ENCODE measurements at places on chromosomes 6 and 20.

GRCh38 chr6:53192682-53193188 lies 44.1 kb upstream of the GCM1 start:
- peak; percentile 43 for DNase-seq

- no peak for DNase-seq
Observed at GRCh38 chr20:59120919-59121318, 42.7 kb upstream of the ZNF831 start.

GRCh38 chr6:136282906-136283305 lies 6.7 kb downstream of the BCLAF1 start:
- DNase-seq = no peak

DNA sequence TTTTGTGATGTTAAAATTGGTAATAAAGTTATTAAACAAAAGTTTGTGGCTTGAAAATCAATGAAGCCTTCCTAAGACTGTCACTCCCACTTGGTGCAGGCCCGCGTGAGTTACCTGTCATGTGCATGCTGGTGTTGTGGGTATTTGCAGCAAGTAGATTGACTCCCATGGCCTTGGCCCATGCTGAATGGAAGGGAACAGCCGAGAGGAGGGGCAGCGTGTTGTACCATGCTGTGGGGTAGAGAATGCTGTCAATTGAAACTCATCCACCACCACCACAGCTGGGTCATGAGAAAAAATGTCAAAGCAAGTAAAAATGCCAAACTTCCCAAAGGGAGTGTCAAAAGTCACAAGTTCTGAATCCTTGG lies 12.7 kb upstream of the VNN1 start:
- DNase-seq = no peak

DNA sequence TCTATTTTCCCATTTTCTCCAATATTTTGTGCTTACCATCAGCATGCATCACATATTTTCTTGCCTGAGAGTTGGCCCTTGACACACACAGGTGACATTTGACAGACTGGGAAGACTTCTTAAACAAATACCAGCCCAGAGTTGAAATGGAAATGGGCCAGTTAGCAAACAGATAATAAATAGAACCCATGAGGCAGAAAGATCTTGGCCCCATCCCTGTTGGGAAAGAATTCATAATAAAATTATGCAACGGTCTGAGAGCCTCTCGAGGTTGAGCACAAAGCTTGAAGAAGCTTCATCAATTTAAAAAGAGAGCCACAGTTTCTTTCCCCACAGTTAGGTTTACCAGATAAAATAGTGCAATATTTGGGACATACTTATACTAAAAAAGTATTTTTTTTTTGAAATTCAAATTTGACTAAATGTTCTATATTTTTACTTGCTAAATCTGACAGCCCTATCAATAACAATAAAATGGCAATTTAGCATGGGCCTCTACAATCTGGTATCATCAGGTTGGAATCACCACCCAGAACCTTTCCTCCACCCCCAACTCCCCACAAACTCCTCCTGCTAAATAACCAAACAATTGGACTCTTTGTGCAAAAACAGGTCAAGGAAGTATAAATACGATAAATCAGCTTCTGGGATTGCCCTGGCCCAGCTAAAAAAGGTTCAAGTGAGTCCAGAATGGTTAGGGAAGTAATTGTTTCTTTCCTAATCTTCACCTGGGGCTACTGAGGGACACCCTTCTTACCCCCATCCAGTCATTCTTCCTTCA lies 129.8 kb downstream of the CD164 start:
- DNase-seq = no peak

DNA sequence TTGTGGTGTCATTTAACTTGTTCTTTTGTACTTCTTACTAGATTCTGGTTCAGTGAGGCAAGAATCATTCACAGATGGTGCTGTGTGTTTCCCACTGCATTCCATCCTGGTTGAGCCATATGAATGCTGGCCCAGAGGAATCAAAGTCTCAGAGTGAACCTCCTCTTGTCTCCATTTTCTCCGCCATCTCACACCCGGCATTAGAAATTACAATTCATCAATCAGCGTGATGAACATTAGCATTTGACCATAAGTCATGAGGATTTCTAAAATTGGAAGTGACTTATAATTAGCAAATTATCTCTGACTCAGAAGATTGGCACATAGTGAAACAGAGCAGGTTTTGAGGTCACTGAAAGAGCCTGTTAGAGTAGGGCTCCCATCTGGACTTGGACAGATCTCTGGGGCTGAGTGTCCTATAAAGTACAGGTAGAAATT lies 25.2 kb downstream of the TNFAIP3 start:
- DNase-seq = no peak

GRCh38 chr20:8360035-8360434 lies 228.0 kb downstream of the PLCB1 start:
- DNase-seq = no peak

DNA sequence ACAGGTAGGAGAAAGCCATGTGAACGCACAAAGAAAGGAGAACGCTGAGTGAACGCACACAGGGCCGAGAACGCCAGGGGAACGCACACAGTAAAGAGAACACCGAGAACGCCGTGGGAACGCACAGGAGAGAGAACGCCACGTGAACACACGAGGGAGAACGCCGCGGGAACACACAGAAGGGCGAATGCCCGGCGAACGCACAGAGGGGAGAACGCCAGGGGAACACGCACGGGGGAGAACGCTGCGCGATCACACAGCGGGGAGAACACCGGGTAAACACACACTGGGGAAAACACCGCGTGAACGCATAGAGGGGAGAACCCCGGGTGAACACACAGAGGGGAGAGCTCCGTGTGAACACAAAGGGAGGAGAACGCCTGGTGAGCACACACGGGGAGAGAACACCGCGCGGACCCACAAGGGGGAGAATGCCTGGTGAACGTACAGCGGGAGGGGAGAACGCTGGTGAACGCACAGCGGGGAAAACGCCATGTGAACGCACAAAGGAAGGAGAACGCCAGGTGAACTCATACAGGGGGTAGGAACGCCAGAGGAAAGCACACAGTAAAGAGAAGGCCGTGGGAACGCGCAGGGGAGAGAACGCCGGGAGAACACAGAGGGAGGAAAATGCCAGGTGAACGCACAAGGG lies 55.3 kb downstream of the RNASET2 start:
- DNase-seq = no peak

- DNase-seq = no peak
Observed at GRCh38 chr20:41379551-41379950, 12.9 kb upstream of the EMILIN3 start.

GRCh38 chr6:121223930-121224329 lies 110.3 kb downstream of the TBC1D32 start:
- DNase-seq = no peak

DNA sequence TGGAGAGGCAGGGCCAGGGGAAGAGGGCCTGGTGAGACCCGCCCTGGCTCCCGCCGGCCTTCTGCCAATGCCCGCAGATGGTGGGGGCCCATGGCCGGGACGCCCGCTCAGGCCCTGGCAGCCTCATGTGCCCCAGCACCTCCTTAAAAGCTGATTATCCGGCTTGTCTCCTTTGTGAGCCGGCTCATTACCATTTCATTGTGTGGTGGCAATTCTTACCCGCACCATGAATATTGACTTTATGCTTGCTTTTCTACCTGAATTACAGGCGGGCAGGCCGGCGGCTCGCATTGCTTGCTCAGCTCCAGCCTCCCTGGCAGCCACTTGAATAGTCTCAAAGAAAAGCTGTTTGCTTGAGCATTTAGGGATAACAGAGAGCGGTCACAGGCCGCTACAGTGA lies 120.0 kb upstream of the JAG1 start:
- DNase-seq = no peak

DNA sequence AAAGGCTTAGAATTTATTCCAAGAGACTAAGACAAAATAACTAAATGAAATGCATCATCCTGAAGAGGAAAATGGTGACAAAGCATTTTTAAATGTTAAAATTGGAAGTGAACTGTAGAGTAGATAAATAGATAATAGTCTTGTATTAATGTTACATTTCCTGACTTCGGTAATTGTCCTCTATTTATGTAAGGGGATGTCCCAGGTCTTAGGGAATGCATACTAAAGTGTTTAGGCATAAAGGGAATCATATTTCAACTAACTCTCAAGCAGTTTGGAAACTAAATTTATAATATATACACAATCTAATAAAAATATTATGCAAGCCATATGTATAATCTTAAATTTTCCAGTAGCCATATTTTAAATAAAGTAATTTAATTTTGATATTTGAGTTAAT lies 159.3 kb downstream of the WDR27 start:
- no peak for DNase-seq

GRCh38 chr6:44247338-44248302 lies 719 bp downstream of the HSP90AB1 start:
- DNase-seq = peak; percentile 70

- DNase-seq = no peak
Observed at GRCh38 chr6:36906539-36907325, 21.0 kb downstream of the C6orf89 start.

DNA sequence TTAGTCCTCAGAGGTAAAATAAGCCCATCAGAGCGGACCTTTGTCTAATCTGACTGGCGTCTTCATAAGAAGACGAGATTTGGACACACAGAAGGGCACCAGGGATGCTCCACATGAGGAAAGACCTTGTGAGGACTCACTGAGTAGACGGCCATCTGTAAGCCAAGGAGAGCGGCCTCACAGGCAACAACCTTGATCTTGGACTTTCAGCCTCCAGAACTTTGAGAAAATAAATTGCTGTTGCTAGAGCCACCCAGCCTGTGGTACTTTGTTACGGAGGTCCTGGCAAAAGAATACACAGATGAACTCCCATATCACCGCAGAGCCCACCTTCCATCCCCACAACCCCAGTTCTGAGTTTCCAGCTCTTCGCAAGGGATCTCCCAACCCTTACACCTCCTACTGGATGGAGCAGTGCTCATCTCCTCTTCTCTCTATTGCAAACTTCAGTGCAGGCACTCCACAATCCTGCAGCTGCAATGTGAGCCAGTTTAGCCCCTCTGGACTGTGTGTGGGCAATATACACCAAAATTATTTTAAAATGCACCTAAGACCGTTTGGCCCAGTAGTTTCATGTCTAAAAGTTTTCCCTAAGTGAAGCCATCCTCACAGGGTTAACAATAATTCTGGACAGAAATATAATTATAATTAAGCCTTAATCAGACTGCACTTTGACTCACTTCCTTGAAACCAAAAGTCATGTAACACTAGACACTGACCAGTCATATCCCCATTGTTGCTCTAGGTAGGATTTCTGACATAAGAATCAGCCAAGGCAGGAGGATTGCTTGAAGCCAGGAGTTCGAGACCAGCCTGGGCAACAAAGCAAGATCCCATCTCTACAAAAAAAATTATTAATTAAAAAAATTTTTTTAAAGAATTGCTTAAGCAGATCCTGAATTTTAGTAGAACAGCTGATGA lies 8.8 kb upstream of the TRIM31 start:
- DNase-seq = no peak

DNA sequence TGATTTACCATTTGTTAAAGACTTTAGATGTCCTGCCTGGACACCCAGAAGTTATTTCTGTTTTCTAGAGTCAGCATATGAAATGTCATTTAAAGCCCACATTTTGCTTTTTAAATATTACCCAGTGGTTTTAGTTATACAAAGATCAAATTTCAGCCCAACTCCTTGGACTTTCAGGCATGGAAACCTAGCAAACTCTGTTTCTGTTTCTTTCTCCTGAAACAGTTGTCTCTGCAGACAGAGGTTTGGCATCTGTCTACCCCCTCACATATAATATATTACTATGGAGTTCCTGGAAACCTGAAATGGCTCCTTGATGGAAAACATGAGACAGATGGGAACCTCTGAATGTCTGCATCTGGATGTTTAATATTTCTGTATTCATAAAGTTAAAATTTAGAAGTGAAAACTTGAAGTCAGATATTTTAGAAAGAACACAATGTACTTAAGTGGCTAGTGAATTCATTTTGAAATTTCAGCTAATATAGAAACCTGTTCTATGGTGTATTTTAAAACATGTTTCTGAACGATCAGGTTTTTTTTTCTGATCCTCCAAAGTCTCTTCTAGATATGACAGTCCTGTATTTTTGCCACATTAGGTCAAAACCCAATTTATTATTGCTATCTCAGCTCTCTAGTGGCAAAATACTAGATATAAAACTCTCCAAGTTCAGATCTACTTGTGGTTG lies 743.3 kb downstream of the CD109 start:
- no peak for DNase-seq

DNA sequence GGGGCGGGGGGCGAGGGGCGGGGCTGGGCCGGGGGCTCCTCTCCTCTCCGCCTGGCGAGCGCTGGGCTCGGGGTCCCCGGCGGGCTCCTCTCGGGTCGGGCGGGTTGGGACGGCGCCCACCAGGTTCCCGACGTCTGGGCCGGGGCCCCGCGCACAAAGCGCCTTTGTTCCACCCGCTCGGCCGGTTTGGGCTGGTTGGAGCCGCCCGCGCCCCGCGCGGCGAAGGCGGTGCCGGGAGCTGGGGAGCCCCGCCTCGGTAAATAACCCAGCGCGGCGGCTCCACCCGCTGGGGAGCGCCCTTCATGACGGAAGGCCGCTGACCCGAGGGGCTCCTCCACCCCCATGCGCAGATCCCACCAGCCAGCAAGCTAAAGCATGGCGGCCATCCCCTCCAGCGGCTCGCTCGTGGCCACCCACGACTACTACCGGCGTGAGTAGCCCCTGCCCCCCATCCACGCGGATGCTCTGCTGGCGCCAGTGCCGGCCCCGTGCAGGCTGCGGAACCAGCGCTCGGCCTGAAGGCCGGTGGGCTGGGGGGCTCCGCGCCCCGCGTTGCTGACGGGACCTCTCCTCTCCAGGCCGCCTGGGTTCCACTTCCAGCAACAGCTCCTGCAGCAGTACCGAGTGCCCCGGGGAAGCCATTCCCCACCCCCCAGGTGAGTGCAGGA lies 503 bp downstream of the PPDPF start:
- peak; percentile 95 for DNase-seq

DNA sequence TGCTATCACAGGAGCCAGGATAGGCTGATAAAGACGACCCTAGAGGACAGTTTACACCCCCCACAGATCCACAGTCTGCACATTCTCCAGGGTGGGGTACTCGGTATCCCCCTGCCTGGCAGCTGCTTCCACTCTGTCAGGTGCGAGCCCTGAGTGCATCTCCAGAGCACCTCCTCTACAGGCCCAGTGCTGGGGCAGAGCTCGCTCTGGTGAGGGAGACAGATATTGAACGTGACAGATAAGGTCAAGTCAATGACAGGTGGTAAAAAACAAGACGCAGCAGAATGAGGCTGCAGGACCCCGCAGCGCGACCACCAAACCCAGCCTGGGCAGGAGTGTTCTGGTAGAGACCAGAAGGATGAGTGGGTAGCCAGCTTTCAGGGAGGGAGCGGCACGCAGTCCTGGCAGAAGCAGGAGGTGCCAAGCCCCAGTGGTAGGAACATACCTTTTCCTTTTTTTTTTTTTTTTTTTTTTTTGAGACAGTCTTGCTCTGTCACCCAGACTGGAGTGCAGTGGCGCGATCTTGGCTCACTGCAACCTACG lies 12.4 kb upstream of the MYL9 start:
- DNase-seq = no peak

- DNase-seq = no peak
Observed at GRCh38 chr6:27275025-27275956, 27.8 kb downstream of the PRSS16 start.

- DNase-seq = no peak
Observed at GRCh38 chr6:160131636-160132296, 10.2 kb downstream of the SLC22A1 start.

- no peak for DNase-seq
Observed at GRCh38 chr20:4812641-4813075, 90.9 kb downstream of the PRND start.

- no peak for DNase-seq
Observed at GRCh38 chr6:135085700-135086413, 31.2 kb upstream of the HBS1L start.

- DNase-seq = no peak
Observed at GRCh38 chr6:55713436-55713835, 134.4 kb upstream of the HMGCLL1 start.

Measured in Caco-2 (cell line).